Hematopoietic multipotent progenitor cell treated with erythropoietin and hydrocortisone succinate and interleukin-3 and kit ligand, for 6 days (in vitro differentiated cells): ENCODE measurements at places on chromosomes 12 and 14.

DNA sequence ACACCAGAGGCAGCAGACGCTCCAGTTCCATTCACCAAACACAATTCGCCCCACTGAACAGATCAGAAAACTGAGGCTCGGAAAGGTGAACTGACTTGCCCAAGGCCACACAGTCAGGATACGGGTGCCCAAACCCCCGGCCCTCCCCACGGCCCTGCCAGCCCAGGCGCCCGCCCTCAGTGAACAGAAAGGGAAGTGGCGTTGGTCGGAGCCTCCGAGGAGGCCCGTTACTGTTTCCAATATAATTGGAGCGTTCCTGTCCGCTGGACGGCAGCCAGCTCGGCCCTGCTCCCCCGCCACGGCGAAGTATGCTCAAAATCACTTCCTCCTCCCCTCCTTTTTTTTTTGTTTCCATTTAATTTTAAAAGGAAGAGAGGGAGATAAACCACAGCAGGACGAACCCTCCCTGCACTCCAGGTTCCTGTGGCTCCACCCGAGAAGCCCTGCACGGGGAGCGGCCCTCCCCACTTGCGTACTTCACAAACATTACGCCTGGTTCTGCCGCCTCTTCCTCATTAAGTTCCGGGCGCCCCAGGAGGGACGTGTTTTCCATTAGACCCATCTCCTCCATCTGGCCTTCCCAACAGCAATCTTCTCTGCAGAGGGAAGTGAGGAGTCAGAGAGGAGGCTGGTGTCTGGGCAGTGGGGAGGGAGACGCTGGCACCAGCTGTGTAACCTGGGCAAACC is 61.1 kb downstream of the NCOR2 start:
- DNase-seq = peak; percentile 76

GRCh38 chr12:92539976-92540781 is 162.6 kb upstream of the PLEKHG7 start:
- no peak for DNase-seq

DNA sequence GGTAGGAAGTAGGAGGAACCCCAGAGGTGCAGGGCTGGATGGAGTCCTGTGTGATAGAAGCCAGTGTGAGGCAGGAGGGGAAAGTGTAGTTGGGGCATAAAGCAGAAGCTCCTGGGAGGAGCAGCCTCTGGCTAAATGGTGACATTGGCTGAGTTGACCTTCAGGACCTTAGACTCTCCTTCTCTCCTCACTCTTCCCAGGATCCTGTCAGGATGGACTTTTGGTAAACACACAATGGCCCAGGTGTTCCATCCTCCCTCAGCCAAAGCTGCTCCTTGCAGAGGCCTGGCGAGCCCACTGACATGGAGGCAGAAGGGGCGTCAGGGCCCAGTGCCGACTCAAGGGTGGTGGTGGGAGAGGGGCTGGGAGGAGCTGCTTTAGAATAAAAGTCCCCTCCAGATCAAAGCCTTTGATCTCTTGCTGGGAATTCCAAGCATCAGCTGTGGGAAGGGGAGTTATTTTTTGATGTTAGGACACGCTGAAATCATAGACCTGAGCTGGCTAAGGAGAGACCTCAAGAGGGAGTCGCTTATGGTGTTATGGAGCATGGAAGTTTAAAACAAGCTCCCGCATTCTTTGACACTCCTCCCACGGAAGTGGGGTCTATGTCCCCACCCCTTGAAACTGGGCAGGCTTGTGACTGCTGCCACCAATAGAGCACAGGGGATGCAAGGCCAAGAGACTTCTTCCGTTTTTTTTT is 44.1 kb downstream of the SMIM41 start:
- no peak for DNase-seq

DNA sequence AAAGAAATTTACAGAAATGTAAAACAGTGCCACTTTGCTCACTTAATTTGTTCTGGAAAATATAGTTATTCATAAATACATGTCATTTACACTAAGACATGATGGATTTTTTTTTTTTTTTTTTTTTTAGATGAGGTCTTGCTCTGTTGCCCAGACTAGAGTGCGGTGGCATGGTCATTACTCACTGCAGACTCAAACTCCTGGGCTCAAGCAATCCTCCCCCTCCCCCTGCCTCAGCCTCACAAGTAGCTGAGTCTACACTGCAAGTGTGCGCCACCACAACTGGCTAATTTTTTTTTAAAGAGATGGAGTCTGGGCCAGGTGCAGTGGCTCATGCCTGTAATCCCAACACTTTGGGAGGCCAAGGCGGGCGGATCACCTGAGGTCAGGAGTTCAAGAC is 101.2 kb downstream of the PPP2R5C start:
- no peak for DNase-seq

- DNase-seq = peak; percentile 54
These were observed 2.5 kb downstream of the HNRNPA1 start for GRCh38 chr12:54282949-54283593.

DNA sequence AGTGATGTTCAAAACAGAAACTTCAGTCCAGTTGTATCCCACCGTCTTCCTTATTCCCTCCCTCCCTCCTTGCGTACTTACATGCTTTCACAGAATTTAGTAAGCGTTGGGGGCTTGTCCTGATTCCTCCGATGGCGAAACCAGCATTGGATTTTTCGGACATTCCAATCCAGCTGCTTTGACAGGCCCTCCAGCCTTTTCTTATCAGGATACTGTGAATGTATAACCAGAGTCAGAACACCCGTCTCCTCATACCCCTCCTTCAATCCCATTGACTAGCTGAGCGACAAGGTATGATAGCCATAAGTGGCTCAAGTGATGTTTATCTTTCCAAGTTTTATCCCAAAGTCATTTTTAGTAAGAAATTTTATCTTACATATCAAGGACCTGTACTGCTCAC is 24.2 kb downstream of the CERS5 start:
- DNase-seq = no peak

GRCh38 chr12:49577589-49578315 is 9.8 kb upstream of the MCRS1 start:
- peak; percentile 54 for DNase-seq

GRCh38 chr12:119461636-119462214 is 127.2 kb downstream of the CCDC60 start:
- DNase-seq = no peak

- no peak for DNase-seq
These were observed 14.0 kb downstream of the SAMD4A start for GRCh38 chr14:54580933-54581332.

- peak; percentile 21 for DNase-seq
These were observed 23.0 kb upstream of the TC2N start for GRCh38 chr14:91890291-91890749.

DNA sequence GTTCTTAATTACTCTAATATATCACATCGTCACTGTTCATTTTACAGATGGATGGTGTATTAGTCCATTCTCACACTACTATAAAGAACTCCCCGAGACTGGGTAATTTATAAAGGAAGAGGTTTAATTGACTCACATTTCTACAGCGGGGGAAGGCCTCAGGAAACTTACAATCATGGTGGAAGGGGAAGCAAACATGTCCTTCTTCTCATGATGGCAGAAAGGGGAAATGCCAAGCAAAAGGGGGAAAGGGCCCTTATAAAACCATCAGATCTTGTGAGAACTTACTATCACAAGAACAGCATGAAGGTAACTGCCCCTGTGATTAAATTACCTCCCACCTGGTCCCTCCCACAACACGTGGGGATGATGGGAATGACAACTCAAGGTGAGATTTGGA is 6.5 kb downstream of the TMBIM4 start:
- DNase-seq = no peak

DNA sequence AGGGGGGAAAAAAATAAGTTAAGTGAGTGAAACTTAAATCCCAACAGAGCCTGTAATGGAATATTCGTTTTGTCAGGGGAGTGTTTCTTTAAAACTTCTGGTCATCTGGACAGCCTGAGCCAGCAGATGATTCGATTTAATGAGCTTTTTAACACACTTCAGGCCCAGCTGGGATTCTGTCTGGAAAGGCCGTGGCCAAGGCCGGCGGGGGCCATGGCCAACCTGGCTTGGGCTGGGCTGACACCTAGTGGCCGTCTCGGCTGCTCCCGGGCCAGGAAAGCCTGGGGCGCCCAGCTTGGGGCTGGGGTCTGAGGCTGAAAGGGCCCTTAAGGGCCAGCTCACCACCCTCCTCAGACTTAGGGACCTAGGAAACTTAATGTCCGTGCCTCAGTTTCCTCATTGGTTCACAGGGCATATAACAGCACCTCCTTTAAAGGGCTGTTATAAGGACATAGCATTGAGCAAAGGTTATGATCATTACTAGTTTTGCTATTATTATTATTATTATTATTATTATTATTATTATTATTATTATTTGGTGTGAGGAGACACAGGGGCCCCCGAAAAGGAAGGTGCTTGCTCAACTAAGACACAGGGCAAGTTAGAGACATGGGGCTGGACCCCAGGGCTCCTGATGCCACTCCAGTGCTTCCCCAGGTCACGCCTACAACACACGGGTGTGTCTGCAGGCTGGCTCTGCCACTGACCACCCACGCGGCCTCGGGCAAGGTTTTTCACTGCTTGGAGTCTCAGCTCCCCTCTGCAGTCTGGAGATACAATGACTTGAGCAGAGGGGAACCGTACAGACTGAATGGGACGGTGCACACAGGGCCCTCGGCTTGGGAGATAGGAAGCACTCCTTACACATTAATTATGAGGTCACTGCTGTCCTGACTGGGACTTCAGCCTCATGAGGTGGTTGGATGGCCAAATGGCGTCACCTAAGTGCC is 84.0 kb downstream of the SYNE3 start:
- peak; percentile 19 for DNase-seq

- peak; percentile 44 for DNase-seq
These were observed 17.1 kb upstream of the DLK1 start for GRCh38 chr14:100709289-100710284.

GRCh38 chr14:52182853-52183252 is 84.6 kb upstream of the PTGDR start:
- DNase-seq = no peak

DNA sequence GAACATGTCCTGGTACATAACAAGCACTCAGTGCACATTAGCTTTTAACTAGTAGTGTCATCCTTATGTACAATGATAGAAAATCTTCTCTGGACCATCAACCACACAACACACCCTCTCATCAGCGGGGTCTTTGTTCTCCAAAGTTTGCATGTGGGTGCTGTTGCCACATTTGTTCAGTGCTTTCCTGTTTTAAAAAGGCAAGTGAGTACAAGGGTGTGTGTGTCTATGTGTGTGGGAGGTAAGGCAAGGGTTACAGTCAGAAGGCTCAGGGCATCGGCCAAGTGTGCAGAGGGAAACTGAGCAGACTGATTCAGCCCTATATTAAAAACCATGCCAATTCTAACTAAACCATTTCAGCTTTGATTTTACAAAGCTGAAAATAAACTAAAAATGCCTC is 17.9 kb downstream of the KRT76 start:
- DNase-seq = no peak

- DNase-seq = no peak
These were observed 135.8 kb downstream of the PLCZ1 start for GRCh38 chr12:18601962-18602361.

DNA sequence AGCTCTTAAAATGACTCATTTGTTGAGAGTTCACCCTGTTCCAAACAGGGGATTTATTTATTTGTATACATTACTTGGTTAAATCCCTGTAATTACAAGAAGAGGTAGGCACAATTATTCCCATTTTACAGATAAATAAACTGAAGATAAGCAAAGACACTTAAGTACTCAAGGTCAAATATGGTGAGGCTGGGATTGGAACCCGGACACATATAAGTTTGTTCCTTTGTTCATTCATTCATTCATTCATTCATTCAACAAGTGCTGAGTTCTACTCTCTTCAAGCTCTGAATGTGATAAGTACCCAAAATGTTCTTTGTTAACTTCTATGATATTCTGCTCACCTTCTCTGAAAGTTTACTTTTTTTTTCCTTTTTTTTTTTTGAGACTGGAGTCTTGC is 2.4 kb upstream of the TRIM9 start:
- no peak for DNase-seq

DNA sequence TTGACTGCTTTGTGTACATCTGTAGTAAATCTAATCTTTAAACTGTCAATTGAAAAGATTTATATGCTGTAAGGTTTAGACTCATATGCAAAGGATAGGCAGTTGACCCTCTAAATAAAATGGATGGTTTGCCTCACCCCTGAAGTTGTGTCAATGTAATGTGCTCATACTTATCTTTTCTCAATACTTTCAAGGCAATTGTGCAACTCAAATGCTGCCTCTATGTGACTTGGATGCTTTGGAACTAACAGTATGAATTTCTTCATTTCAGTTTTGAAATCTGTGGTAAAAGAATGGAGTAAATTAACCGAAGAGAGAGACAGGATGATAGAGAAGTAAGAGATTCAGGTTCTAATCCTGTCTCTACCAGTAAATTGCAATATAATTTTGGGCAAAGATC is 9.7 kb downstream of the PDE6H start:
- peak; percentile 82 for DNase-seq

- DNase-seq = no peak
These were observed 2.9 kb downstream of the CIPC start for GRCh38 chr14:77100961-77101360.

DNA sequence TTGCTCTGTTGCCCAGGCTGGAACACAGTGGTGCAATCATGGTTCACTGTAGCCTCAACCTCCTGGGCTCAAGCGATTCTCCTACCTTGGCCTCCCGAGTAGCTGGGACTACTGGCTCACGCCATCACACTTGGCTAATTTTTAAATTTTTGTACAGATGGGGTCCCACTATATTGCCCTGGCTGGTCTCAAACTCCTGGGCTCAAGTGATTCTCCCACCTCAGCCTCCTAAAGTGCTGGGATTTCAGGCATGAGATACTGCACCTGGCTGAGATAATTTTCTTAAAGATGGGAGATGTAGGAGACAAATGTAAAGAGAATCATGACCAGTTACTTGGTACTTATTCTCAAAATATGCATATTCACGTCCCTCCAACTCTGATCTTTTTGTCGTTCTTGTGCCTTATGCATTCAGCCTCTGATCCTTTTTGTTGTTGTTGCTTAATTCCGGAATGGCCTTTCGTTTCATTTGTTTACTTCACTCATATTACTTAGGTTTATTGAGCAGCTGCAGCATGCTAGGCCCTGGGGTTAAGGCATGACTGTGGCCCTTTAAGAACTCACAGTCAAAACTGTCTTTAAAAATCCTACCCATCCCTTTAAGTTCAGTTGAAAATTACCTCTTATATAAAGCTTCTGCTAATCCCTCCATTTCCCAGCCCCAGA is 8.9 kb downstream of the RBMS2 start:
- DNase-seq = no peak

DNA sequence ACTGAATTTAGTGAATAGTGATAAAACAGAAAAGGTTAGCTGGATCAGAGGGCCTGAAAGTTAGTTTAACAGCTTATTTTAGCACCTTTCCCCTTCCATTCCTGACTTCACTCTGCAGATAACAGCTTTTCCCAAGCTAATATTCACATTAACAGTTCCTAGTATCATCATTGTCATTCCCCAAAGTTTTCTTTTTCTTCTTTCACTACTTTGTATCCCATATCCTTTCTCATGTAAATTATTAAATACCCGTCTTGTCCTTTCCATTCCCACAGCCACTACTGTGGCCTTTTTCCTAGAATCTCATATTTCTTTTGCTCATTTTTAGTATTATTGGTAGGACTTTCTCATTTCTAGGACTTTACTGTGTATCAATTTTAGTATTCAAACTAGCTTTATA is 70.5 kb downstream of the SCFD1 start:
- no peak for DNase-seq

DNA sequence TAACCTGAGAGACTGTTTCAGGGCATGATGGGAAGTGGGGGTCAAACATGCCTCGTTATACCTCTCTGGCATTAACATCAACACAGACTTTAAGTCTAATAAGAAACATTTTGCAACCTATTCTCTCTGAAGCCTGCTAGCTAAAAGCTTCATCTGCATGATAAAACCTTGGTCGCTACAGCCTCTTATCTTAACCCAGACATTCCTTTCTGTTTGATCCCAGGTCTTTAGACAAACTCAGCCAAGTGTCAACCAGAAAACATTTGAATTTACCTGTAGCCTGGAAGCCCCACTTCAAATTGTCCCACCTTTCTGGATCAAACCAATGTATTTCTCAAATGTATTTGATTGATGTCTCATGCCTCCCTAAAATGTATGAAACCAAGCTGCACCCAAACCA is 9.1 kb downstream of the PPP2R3C start:
- peak; percentile 24 for DNase-seq
